ENCODE measurements at places on chromosomes 16 and 17. TPM values are rescaled to one million over a fixed set of nuclear protein-coding genes. Genes with fewer than 3 reads are reported as not detected.

TSPOAP1 gene
- not detected for total RNA-seq

COQ7 gene
- total RNA-seq: 28.1 TPM

HLF gene
- not detected for total RNA-seq

CUEDC1 gene
- total RNA-seq: 5.7 TPM

RAP1GAP2 gene
- 1.3 TPM for total RNA-seq

CES5A gene
- total RNA-seq: not detected

FAM83G gene
- total RNA-seq: 13.1 TPM

FOXF1 gene
- 0.19 TPM for total RNA-seq

RAB26 gene
- 0.49 TPM for total RNA-seq

PAQR4 gene
- total RNA-seq: 11.3 TPM

Data from bladder microvascular endothelial cell (primary cell).